ENCODE measurements at places on chromosomes 5 and 9.

DNA sequence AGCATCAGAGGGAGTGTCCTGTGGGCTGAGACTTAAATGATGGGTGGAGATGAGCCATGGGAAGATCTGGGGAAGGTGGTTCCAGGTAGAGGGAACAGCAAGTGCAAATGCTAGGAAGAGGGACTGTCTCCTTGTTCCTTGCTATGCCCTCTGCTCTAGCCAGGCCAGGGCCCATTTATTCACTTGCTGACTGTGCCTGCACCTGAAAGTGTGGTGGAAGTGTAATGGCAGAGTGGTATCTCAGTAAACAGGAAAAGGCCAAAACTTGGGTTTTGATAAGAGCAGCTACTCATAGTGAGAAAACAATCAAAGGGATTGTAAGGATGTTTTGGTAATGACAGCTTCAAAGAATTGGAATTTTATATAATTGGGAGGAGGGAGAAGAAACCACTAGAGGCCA is 32.4 kb downstream of the TLE4 start:
- DNase-seq, result no peak

DNA sequence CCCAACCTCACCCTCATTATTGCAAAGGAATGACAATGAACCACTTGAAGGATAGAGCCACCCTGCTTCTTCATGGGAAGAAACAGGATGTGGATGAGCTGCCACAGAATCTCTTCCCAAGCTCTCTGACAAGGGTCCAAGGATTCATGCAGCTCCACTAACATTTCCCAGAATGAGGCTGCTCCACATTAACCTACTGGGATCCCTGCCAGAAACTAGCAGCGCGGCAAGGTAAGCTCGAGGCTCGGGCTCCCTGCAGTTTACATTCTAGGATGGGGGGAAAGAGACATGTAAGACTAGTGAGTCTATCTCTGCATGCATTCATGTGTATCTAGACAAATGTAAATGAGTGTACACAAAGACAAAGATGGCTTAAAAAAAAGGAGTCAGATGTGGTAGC is 12.1 kb downstream of the DCAF12 start:
- no peak for DNase-seq

- no peak for DNase-seq
Measured at GRCh38 chr9:120377268-120378159, 202.5 kb downstream of the CDK5RAP2 start.

- no peak for DNase-seq
Measured at GRCh38 chr9:36928210-36928609, 105.9 kb downstream of the PAX5 start.

GRCh38 chr5:99032234-99033013 is 103.6 kb upstream of the CHD1 start:
- DNase-seq, result peak; percentile 72

DNA sequence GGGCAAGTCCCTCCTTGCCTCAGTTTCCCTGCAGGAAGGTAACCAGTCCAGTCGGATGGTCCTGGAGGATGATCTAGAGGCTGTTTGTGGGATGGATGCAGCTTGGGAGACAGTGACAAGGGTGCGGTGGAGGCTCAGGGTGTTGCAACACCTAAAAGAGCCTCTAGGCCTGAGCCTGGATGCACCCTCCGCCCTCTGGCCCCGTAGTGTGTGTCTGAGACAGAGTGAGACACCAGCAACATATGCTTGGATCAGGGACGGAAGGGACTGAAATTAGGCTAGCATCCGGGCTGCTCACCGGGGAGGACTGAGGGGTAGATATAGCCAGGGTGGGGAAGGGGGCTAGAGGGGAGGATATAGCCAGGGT is 1.1 kb downstream of the CRAT start:
- DNase-seq, result no peak

- no peak for DNase-seq
Measured at GRCh38 chr9:110153431-110153830, 54.5 kb downstream of the C9orf152 start.

GRCh38 chr9:134035041-134036039 is 10.1 kb downstream of the BRD3OS start:
- DNase-seq, result no peak

GRCh38 chr5:24632353-24632752 is 12.4 kb downstream of the CDH10 start:
- no peak for DNase-seq

DNA sequence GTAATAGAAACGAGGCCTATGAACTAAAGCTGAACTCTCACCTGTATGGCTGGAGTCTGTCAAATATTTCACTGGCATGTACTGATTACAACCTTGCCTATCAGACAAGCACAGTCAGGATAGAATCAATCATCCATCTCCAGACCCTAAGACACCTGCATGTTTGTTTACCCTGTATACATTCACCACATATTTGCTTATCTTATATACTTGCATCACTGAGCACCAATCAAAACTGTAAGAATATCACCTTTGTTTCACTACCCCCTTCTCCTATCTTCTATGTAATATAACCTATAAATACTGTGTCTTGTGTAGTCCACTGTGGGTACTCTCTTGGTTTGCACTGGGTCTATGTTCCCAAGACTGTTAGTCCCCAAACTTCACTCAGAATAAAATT is 1085.7 kb downstream of the TAF11L14 start:
- DNase-seq, result no peak

- no peak for DNase-seq
Measured at GRCh38 chr5:78108564-78108963, 185.9 kb downstream of the AP3B1 start.

DNA sequence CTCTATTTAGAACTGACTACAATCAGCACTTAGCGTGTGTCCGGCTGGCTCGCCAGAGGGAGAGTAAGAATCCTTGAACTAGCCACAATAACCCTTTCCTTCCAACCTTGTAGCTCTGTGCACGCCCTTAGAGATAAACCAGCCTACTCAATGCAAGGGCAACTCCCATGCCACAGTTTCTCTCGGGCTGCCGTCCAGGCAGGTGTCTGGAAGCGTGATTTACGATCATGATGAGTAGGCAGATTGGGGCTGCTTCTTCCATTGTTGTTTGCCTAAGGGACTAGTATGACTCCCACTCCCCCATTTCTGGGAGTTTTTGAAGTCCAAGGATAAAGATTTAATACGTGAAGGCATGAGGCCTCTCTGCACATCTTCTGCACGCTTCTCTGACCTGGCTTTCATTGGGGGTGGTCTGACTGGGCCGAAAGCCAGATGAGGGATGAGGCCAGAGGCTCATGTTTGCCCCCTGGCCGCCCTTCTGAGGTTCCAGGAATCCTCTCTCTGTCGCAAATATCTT is 134.0 kb upstream of the MYO10 start:
- peak; percentile 84 for DNase-seq

DNA sequence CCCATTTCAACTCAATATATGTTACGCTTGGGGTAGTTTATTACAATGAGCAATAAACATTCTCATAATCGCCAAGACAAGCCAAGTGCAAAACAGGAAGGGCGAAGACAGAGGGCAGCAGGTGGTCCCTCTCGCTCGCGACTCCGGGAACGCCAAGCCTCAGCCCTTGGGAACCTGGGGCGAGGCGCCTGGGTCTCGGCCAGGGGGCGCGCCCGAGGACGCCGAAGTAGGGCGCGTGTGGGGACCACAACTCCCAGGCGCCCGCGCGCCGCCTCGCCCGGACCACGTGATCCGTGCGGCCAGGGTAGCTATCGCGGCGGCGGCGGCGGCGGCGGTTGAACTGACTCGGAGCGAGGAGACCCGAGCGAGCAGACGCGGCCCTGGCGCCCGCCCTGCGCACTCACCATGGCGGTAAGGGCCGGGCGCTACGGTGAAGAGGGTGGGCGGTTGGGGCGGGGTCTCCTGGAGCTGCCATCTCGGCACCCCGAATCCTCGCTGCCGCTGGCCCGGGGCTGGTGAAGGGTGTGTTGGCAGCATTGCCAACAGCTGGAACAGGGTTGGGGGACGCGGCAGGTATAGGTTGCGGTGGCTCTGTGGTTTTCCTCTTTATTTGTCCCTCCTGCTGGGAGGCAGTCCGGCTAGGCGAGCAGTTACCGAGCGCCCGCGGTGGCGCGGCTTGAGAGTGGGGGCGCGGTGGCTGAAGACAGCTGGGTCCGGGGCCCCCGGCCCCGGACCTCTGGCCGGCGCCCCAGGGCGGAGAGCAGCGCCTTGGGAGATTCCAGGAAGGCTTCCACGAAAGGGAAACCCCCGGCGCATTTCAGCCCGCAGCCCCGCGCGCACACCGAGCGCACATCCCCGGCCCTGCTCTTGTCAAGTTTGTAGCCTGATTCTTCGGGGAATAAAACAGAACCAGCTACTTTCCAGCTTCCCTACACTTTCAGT is at the start of gene SLC31A2:
SLC31A2 (plus strand) TSS at position 338 of the 942 bp plus-strand sequence; CDS start at position 406, 68 bp downstream.
- peak; percentile 92 for DNase-seq

DNA sequence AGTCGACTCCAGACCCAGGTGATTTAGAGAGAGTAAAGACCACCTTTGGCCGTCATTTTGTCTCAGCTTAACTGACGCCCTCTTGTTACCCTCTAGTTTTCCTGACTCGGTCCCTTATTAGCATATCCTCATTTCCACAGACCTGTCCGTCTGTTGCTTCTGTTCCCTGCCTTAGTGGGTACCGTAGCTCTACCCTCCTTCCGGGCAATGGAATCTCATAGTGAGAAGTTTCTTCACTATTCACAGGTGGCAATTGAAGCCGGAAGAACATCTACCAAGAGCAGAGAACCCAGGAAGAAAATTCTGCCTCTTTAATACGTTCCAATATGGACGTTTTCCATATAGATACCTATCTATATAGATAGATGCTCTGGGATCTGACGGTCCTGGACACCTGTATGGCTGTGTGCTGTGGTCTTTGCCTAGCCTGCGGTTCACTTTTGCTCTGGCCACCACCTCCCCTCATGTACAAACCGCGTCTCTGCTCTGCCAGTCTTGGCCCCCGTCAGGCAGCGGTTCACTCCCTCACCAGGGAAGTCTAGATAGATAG is 652 bp upstream of the TMEM161B start:
- DNase-seq, result peak; percentile 53

- DNase-seq, result no peak
Measured at GRCh38 chr9:114631166-114631565, 20.1 kb downstream of the TMEM268 start.

DNA sequence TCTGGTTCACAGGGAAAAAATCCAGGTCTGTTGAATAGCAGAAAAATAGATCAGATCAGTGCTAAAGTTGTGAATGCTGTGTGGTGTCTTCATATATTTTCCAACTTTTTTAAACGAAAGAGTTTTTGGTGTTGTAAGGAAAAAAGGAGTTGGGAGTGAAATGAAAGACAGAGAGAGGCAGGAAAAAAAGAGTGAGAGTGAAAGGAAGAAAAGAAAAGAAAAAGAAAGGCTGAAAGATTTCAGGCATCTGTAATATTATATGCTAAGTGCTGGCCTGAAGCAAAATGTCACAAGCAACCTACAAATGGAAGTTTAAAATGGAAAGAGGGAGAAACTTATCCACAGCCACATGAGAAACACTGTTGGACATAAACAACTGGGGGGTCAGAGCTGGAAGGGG is 124.4 kb downstream of the EBF1 start:
- DNase-seq, result no peak

DNA sequence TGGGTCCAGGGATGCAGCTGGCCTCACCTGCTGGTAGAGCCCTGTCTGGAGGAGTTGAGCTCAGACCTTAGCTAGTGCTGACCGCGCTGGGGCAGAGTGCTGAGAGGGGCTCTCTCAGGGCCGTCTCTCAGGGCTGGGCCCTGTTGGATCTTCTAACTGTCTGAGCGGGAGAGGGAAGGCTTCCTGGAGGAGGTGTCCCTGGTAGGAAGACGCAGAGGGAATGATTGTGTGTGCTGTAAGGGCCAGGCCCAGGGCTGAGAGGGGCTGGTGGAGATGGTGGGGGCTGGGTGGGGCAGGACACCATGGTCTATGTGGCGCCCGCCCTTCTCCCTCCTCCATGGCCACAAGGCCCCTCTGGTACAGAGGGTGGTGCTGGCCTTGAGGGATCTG is 55.0 kb downstream of the RXRA start:
- DNase-seq, result no peak

DNA sequence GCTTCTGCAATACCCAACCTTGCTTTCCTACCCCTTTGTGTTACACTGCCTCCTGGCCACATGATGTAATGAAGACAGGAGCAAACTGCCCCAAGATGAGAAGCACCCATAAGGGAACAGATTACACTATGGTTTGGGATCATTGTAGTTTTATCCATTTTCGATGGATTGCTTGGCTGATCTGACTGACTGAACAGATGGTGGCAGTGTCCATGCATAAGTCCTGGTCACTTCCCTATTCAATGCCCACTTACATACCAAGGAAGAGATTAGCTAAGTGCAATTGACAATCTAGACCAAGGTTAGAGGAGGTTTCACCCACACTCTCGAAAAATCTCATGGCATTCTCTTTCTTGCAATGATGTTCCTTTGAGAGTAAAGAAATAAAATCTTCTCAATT is 319.9 kb downstream of the RAB3C start:
- no peak for DNase-seq

- DNase-seq, result no peak
Measured at GRCh38 chr9:4937446-4937845, 47.6 kb upstream of the JAK2 start.

- DNase-seq, result no peak
Measured at GRCh38 chr9:113436728-113437515, 26.4 kb downstream of the C9orf43 start.

GRCh38 chr9:94805585-94805984 is 79.1 kb downstream of the AOPEP start:
- DNase-seq, result peak; percentile 92

- no peak for DNase-seq
Measured at GRCh38 chr9:79369676-79370075, 202.1 kb upstream of the TLE4 start.

DNA sequence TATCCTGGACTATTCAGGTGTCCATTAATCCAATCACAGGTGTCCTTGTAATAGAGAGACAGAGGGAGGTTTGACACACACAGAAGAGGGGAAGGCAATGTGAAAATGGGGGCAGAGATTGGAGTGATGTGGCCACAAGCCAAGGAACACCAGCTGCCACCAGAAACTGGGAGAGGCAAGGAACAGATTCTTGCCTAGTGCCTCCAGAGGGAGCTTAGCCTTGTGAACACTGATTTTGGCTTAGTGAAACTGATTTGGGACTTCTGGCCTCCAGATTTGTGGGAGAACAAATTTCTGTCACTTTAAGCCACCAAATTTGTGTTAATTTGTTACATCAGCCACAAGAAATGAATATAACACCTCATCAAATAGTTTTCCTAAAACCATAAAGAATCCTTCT is 416.2 kb downstream of the ENC1 start:
- no peak for DNase-seq

GRCh38 chr5:54156577-54156976 is 153.8 kb downstream of the ARL15 start:
- DNase-seq, result no peak

GRCh38 chr5:59319250-59319649 is 574.3 kb downstream of the PDE4D start:
- no peak for DNase-seq

Measured in LoVo (cell line).